ENCODE measurements at places on chromosomes 13 and 19. TPM values are rescaled to one million over a fixed set of nuclear protein-coding genes. Genes with fewer than 3 reads are reported as not detected.

ESD gene
- total RNA-seq = 234 TPM

- no peak for DNase-seq
Observed at GRCh38 chr19:10782795-10783194, 53.2 kb downstream of the TMED1 start.

DNA sequence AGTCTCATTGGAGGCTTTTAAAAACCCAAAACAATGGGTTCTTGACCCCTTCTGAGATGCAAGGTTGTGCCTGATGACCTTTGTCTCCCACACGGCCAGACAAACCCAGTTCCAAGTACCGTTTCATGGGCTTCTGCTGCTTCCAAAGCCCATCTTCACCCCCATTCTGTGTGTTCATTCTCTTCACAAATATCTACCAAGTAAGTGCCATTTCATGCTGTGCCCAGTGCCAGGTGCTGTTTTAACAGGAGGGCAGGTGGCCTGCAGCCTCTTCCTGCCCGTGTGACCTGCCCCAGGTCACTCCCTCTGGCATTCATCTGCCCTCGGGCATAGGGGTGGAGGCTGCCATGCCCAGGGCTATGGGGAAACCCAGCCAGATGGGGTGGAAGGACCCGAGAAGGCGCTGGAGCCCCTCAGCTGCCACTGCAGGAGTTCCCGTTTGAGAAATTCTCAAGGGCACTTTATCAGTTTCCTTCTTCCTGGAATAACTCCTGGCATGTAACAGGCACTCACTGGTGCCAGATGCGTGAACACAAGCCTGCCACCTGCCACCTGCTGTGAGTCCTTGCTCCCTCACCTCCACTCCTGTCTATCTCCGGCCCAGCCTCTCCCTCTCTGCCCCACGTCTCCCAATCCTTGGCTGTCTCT is 12.5 kb downstream of the CAPN12 start:
- no peak for DNase-seq

DNA sequence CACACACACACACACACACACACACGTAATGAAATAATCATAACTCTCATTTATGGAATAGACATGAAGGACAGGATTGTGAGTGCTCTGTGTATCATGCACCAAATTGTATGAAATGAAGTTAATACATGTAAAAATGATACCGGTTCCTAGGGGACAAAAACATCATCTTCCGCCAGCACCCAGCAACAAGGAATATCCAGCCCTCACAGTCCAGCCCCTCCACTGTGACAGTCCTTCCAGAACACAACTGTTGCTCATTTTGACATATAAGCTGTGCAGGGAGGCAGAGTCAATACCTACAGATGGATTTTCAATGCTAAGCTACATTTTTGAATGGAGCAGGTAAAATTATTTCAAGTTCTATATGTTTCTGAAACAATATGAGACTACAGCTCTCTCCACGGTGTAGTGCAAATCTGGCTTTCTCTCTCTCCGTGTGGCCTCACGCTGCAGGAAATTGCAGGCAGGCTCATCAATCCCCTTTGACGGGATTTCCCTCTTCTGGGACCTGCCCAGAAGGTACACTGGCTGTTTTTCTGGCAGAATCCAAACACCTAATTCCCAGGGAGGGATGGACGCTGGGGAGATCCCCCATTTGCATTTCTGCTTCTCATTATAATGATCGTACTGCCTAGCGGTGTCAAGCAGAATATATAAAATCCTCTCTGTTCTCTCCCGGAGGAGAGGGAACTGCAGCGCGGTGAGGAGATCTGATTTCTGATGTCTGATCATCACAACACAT is 494.0 kb downstream of the LIG4 start:
- DNase-seq = no peak

All from HepG2 (cell line).